Foreskin keratinocyte (primary cell): ENCODE measurements at places on chromosomes 11 and 22. TPM values are rescaled to one million over a fixed set of nuclear protein-coding genes. Genes with fewer than 3 reads are reported as not detected.

Gene MYOD1
- not detected in 2 replicates for total RNA-seq

Gene OR2AG1
- not detected in 2 replicates for total RNA-seq

Gene P4HA3
- total RNA-seq, result 0.63 and 0.85 TPM in 2 replicates

Gene TRIM6
- total RNA-seq, result 3.6 and 4.6 TPM in 2 replicates

Gene OR52I1
- not detected in 2 replicates for total RNA-seq

Gene TLCD5
- 2.7 and 3.4 TPM in 2 replicates for total RNA-seq

Gene SPDYC
- not detected in 2 replicates for total RNA-seq

Gene PIH1D2
- 1.8 and 2.4 TPM in 2 replicates for total RNA-seq

Gene SCGB2A2
- not detected in 2 replicates for total RNA-seq

Gene LGALS12
- not detected in 2 replicates for total RNA-seq

Gene SEC14L2
- total RNA-seq, result 31.7 and 43.0 TPM in 2 replicates

Gene CENPM
- total RNA-seq, result 29.0 and 33.2 TPM in 2 replicates

Gene SMTN
- 214 and 236 TPM in 2 replicates for total RNA-seq

Gene OR51F2
- total RNA-seq, result not detected in 2 replicates

Gene SOX10
- 0.14 TPM in 1 of 2 replicates, not detected in the other for total RNA-seq

Gene GRK2
- total RNA-seq, result 34.3 and 36.5 TPM in 2 replicates

Gene SLC37A2
- 14.3 and 14.9 TPM in 2 replicates for total RNA-seq

Gene MIOX
- total RNA-seq, result not detected in 2 replicates

Gene GRAMD1B
- 0.04 and 0.07 TPM in 2 replicates for total RNA-seq

Gene KIAA1671
- total RNA-seq, result 22.6 and 26.2 TPM in 2 replicates

DNA sequence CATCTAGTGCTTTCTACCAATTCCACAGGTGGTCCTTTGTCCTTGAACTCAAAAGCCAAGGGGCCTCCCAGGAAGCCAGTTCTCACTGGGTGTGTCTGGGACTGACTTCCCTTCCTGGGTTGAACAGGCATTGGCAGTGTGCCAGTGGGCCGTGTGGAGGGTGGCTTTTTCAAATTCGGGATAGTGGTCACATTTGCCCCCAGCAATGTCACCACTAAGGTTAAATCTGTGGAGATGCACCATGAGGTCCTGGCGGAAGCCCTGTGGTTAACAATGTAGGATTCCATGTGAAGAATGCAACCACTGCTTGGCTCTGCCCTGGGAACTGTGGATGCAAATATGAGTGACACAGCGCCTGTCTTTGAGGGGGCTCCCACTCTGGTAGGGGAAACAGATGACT is 53.2 kb upstream of the MTNR1B start:
- DNase-seq, result no peak

DNA sequence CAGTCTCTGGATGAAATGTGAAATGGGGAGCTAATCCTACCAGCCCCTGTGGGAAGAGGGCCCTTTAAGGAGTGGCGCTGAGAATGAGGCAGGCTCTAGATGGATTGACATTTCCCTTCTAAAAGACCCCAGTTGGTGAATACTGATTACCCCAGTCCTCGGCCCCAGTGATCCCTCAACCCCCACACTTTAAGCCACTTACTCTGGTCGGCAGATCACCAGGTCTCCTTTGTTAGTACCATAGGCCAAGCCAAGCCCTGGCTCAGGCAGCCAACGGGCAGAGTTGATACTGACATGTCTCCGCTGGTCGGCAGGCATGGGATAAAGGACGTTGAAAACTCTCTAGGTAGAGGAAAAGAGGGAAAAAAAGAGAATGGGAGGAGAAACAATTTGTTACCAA is 26.1 kb upstream of the CHRM4 start:
- DNase-seq, result no peak

DNA sequence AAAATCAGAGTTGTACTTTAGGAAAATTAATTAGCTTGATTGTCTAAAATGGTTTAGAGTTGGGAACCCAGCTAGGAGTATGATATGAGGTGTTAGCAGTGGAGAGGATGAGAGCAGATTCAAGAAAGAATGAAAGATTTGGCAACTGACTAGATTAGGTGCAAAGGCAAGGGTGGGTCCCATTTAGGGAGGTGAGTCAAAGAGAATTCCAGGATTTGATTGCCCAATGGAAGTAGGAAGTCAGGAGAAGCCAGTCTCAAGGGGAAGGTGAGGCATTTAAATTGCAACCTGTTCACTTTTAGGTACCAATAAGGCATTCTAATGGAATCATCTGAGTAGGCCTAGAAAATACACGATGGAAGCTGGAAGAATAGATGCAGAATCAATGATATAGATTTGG is 3.6 kb upstream of the CKAP5 start:
- DNase-seq, result no peak

DNA sequence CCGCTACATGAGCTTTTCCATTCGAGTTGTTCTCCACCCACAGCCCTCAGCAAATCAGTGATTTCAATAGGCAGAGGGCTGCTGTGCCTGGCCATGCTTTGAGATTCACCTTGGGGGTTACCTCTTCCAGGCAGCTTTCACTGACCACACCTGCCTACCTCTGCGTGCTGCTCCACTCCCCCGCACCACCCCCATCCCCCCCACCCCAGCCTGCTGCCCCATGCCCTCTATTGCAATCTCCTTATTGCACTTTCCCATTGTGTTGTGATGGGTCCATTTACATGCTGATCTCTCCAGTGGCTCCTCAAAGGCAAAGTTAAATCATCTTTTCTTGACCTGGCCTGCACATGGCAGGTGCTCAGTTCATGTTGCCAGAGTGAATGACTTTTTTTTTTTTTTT is 18.0 kb upstream of the POLA2 start:
- DNase-seq, result no peak

DNA sequence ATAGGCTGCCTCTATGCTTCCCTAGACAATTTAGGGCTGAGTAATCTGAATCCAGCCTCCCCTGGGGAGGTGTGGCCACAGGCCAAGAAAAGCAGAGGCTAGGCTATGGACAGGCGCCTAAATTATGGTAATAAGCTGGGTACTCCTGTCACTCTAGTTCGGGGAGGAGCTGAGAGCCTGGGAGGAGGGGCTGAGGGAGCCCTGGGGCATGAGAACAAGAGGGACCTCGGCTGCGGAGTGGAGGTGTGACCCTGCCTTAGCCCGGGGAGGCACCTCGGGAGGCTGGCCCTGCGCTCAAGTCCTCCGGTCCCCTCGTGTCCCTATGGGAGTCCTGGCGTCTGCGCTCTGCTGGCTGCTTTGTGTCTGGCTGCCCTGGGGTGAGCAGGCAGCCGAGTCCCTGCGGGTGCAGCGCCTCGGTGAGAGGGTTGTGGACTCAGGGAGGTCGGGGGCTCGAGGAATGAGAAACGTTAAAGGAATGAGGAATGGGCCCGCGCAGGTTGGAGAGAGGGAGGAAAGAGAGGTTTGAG is at the start of gene OTOG:
Gene OTOG (plus strand): TSS at position 209 of the 527 bp plus-strand sequence. CDS start 114 bp downstream, at position 323.
- no peak for DNase-seq

- DNase-seq, result no peak
Measured at GRCh38 chr11:47443817-47444216, 5.1 kb downstream of the RAPSN start.

- no peak for DNase-seq
Measured at GRCh38 chr22:49996119-49996517, 16.4 kb downstream of the IL17REL start.

DNA sequence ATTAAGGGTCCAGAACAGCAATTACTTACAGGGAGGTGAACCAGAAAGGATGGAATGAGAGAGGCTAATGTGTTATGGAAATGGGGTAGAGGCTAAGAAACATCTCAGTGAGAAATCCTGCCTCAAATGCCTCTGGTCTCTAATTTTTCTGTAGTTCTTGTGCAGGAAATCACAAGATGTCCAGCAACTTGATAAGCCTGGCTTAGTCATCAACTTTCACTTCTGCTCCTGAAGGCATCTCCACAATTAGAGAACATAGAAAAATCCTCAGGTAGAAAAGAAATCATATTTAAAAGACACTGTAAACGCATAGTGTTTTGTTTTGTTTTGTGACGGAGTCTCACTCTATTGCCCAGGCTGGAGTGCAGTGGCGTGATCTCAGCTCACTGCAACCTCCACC is 18.7 kb downstream of the MRGPRX4 start:
- DNase-seq, result no peak

DNA sequence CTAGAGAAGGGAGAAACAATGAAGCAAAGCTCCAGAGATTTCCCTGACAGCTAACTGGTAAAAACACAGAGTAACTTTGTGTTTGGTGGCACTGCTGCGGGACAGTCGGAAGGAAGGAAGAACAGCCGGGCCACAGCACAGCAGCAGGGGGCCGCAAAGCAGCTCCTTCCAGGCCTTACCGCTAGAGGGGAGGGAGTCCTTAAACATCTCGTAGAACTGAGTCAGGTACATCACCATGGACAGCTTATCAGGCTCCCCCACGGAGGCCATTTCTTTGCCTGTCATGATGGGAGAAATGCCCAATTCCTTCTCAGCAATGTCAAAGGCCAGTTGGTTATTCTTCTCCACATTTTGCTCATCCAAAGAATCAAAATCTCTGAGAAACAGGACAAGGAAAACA is 114.6 kb upstream of the BID start:
- DNase-seq, result no peak

GRCh38 chr22:30893434-30894370 is 74.9 kb downstream of the MORC2 start:
- DNase-seq, result no peak

DNA sequence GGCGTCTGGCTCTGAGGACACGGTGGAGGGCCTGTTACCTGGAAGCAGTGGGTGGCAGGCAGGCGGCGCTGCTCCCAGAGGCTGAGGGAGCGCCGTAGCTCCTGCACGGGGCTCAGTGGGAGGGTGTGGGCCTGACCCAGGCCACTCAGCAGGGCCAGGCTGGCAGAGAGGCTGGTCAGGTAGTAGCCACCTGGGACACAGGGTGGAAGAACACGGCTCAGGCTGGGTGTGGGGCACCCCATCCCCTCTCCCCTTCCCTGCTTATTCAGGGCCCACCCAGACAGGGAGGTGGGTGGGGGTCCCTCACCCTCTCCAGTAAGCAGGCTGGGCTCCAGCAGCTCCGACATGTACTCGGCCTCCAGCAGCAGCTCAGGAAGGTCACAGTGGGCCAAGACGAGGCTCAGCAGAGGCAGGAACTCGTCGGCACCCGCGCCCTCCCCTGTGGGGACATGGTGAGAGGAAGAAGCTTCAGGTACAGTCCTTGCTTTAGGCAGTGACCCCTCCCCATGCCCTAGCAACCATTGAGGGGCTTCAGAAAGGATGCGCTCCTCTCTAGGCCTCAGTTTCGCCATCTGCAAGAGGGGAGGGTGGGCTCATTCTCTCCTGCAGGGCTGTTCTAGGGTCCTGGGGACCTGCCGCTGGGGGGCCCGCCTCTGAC is 2.9 kb downstream of the RIN1 start:
- no peak for DNase-seq

GRCh38 chr11:87213444-87213843 is 175.7 kb downstream of the TMEM135 start:
- no peak for DNase-seq

- DNase-seq, result no peak
Measured at GRCh38 chr11:106186630-106187029, 109.2 kb downstream of the AASDHPPT start.

DNA sequence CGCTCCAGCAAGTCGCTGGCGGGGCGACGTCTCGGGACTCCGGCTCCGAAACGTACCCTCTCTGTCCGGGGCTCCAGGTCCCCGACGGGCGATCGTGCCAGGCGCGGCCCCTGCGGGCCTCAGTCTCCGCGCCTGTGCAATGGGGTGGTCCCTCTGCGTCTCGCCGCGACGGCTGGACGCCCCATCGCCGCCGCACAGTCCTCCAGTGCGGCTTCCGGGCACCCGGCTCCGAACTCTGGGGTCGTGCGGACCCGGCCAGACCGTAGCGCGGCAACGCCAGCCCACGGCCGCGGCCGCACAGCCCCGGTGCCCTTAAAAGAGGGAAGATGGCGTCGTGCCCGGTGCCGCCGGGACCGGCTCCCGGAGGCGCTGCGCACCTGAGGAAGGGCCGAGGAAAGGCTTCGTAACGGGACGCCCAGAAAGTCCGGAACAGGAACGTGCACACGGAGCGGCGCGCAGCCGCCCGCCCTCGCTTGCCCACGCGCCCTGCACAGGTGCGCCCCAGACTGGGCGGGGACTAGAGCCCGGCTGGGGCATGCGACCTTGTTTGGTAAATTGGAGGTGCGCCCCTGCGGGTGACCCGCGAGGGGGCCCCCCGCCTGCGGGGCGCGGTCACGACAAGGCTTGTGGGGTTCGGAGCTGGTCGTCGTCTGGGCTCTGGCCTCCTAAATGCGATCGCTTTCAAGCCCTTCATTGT is 525 bp downstream of the BIK start:
- DNase-seq, result peak; percentile 25

- no peak for DNase-seq
Measured at GRCh38 chr11:127598476-127598875, 597.9 kb upstream of the KIRREL3 start.

DNA sequence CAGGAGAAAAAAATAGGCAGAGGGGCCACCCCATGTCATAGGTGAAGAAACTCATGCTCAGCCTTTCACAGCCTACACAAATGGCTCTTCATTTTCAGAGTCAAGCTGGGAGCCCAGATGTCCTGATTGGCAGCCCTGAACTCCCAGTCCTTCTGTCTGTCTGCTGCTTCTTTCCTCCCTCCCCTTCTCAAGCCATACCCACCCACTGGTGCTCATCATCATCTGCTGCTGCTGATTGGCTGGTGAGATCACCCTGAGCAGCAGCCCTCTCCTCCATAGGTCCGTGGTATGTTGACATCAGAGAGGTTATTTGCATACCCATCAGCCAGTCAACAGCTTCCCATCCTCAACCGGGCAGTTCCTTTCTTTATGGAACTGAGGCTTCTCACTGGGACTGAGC is 46.1 kb upstream of the PRDM11 start:
- no peak for DNase-seq

DNA sequence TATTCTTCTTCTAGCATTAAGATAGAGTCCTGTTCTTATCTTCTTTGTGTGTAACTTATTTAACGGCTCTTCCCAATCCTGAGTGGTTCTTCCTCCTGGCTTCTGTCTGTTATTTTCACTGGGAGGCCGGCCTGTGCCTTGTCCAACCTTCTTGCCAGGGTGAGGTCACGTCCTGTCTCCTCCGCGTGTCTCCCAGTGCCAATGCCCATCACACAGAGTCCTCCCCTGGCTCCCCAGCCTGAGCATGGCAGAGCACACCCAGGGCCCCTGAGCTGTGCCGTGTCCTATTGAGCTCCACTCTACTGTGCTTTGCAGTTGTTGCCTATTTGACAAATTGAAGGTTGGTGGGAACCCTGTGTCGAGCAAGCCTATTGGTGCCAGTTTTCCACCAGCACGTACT is 487.3 kb downstream of the BRD1 start:
- no peak for DNase-seq
